Mesothelial cell of epicardium (in vitro differentiated cells): ENCODE measurements at places on chromosomes 16 and 17. TPM values are rescaled to one million over a fixed set of nuclear protein-coding genes. Genes with fewer than 3 reads are reported as not detected.
A peak's percentile ranks its signal among the peaks of the same experiment; 100 is the strongest.

NECAB2 gene
- 1.2 to 1.8 TPM (median 1.5 TPM) in 3 replicates for total RNA-seq

OR1A2 gene
- total RNA-seq, result not detected in 3 replicates

DNA sequence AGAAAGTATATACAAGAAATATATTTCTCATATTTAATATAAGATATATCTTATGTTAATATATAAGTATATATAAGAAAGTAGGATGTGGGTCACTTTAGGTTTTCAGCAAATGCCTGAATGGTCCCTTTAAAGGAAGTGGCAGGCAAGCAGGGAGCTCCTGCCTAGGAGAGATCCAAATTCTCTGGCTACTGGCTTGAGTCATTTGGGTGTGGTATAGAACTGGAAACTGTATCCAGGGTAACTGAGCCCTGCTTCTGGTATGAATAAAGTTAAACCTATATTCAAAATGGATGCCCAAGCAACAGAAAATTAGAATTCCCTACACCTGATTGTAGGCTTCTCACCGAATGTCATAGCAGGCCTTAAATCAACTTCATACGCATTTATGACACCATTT is 144.4 kb downstream of the ZNF18 start:
- no peaks in the 10 kb centered on the region for H3K36me3 ChIP-seq
- H3K27ac ChIP-seq, result no peak overlapping the region
- DNase-seq, result no peak

FNDC8 gene
- total RNA-seq, result not detected in 3 replicates

GRCh38 chr17:79095345-79096055 is 20.9 kb downstream of the ENGASE start:
- H3K27me3 ChIP-seq, result peaks cover 56% of the 10 kb centered on the region
- no peak overlapping the region for H3K27ac ChIP-seq
- no peak for DNase-seq
- H3K36me3 ChIP-seq, result no peaks in the 10 kb centered on the region
- H3K4me3 ChIP-seq, result no peak overlapping the region
- peaks cover 4% of the 10 kb centered on the region for H3K4me1 ChIP-seq

DNA sequence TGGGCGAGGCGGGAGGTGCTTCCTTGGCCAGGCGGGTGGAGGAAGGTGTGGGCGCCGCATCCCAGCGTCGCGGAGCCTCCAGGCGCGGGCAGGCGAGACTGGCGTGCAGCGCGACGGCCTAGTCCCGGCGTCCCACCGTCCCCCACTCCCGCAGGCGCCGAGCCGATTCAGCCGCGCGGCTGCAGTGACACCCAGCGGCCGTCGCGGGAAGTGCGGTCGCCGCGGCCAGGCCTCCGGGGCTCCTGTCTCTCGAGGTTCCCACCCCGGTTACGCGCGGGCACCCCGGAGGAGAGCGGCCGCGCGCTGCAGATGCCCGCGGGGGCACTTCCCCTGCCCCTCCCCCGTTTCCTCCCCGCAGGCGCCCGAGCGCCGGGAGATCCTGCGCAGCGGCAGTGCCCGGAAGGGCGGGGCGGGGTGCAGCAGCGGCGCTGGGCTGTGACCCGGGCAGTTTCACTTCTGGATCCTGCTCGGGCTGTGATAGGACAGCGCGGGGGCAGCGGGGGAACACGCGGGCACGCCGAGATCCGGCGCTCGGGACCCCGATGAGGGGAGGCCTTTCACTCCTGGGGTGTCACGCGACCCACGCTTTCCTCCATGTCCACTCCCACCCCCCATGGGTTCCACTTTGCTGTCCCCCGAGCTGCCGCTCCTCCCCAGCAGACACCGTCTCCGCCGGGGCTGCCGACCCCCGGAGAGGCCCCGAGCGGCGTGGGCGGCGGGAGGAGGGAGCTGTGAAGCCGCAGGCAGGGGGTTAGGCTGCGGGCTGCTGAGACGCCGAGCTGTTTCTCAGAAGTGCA is 16.6 kb downstream of the GRB7 start:
- H3K27me3 ChIP-seq, result peaks cover 9% of the 10 kb centered on the region
- H3K4me1 ChIP-seq, result peaks cover 44% of the 10 kb centered on the region
- peak; percentile 77 for DNase-seq

ZP2 gene
- total RNA-seq, result not detected in 3 replicates

DNA sequence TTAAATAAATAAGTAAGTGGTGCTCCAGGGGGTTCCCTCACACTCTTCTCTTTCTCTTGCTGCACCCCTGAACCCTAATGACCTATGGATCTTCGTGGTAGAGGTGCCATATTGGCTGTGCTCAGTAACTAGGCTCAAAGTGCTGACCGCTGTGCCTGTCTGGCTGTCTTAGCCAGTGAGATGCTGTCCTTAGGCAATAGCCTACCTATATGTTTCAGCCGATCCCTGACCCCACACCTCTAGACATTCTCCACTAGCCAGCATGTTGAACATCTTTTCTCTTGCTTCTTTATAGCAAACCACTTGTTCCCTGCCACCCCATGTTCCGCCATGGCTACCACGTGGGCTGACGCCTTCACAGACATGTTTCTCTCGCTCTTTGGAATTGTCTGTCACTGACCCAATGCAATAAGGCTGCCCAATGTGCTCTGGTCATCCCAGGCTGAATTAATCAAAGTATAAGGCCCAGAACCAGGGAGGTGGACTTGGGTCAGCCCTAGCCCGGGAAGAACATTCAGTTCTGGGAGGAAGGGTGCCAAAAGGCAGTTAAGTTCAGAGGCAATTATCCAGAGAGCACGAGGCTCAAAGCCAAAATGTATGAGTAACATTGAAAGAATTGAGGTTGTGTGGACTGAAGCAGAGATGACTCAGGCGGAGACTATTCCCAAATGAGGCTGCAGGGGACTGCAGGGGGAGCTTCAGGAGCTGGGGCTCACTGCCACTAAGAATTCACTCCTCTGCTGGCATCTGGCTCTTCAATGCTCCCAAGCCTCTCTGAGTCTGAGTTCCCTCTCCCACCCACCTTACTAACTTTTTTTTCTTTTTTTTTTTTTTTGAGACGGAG is 28.7 kb upstream of the TNRC6A start:
- no peaks in the 10 kb centered on the region for H3K27me3 ChIP-seq
- no peak overlapping the region for H3K4me3 ChIP-seq
- H3K4me1 ChIP-seq, result peaks cover 7% of the 10 kb centered on the region
- peak overlapping the region; percentile 58 for H3K27ac ChIP-seq
